Fibroblast of the aortic adventitia (primary cell): ENCODE measurements at places on chromosomes 6 and 20. TPM values are rescaled to one million over a fixed set of nuclear protein-coding genes. Genes with fewer than 3 reads are reported as not detected.

Gene HLA-DRB1
- 0.09 and 0.90 TPM in 2 replicates for total RNA-seq

Gene CDH4
- total RNA-seq = 0.18 and 0.25 TPM in 2 replicates

Gene CTCFL
- total RNA-seq = not detected in 2 replicates

Gene LPA
- total RNA-seq = not detected in 2 replicates

Gene OR2J3
- not detected in 2 replicates for total RNA-seq

Gene SLC25A27
- 6.2 and 27.3 TPM in 2 replicates for total RNA-seq

Gene CPNE1
- total RNA-seq = 127 and 154 TPM in 2 replicates
